ENCODE measurements at places on chromosomes 6 and 20.
A peak's percentile ranks its signal among the peaks of the same experiment; 100 is the strongest.

DNA sequence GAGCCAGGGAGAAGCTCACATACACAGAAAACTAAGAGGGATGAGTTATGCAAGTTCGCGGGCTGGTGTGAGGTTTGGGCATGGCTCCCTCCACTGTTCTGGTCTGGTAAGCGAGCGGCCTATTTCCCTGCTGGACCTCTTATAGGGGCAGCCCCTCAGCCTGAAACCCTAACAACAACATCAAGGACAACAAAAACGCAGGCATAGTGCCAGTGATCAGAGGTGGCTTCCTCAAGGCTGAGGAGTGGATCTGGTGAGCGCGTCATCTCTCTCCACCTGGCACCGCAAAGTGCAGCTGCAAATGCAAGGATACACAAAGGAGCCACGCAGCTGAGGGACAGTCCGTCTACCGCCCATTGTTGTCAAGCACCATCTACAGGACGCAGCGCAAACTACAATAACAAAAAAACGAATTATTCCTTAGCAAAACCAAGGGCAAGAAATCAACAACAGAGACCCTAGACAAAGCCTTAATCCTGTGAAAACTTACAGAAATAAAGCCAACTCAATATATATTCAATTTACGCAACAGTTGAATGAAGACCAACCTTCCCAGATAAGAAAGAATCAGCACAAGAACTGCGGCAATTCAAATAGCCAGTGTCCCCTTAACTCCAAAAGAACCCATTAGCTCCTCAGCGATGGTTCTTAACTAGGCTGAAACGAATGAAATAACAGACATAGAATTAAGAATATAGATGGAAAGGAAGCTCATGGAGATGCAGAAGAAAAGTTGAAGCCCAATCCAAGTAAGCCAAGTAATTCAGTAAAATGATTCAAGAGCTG, 9.2 kb upstream of the DEFB110 start:
- peak; percentile 89 for ATAC-seq

DNA sequence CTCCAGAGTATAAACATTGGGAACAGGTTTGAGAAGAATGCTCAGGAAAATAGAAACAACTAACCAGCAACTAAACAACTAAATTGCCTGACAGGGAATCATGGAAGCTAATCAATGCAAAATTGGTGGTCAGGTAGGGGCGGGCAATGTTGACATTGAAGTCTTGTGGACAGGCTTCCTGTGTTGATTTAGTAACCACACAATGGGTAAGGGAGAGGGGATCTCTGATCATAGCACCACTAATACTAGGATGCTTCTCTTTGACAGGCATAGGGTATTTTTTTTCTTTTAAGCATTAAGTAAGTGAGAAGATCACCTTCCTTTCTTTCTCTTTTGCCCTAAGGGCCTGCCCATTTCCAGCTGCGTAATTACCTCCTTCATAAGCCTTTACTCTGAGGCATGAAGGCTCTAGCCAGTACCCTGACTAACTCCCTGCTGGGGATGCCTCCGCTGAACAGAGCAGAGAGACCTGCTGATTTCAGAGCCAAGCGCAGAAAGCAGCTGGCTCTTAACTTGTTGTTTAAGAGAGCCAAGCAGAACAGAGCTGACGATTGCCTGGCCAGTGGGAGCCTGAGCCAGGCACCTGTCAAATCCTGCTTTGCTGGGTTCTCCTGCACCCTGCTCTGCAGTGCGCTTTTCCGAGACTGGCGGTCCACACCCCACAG, 118.7 kb downstream of the BMP2 start:
- no peak for ATAC-seq

- peak; percentile 60 for ATAC-seq
Observed at GRCh38 chr20:50029697-50030461, 47.1 kb downstream of the SNAI1 start.

GRCh38 chr6:67009818-67010217, 1302.8 kb upstream of the EYS start:
- no peak for ATAC-seq

GRCh38 chr6:128284128-128284527, 236.3 kb downstream of the PTPRK start:
- ATAC-seq, result no peak

DNA sequence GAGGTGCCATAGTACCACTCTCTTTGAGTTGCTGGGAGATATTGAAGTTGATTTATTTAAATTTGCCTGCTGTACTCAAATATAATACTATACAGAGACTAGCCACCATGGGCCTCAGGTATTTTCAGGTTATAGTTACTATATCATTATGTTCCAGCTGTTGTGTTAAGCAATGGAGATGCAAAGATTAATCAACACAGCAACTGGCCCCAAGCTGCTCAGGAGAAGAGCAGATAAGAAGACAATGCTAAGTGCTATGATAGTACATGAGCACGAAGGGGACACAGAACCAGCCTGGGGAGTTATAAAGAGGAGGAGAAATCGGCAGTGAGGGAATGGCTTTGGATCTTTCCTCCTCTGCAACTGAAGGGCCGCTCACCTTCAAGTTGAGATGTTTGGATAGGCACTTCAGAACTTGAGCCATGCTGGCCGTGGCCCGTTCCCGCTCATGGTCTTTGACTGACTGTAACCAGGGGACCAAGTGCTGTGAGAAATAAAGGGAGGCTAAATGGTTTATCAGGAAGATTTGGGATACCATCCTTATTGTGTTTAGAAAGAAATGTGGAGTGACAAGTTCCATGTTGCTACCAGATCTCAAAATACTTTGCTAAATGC, 24.3 kb upstream of the RPN2 start:
- ATAC-seq, result no peak

DNA sequence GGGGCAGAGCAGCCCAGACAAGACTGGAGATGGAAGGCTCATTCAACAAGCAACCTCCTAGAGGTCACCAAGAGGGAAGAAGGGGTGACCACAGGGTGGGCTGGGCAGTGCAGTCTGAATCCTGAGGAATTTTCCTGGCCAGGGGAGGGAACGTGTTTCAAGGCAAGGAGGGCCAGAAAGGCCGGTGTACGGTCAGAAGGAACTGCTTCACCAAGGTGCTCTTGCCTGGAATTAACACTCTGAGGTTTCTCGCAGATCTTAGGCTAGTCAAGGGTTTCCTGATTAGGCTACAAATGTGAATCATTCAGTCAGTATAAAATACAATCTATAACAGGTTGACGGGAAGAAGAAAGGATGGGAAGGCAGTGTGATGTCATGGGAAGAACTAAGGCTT, 199.3 kb downstream of the LRFN2 start:
- no peak for ATAC-seq

DNA sequence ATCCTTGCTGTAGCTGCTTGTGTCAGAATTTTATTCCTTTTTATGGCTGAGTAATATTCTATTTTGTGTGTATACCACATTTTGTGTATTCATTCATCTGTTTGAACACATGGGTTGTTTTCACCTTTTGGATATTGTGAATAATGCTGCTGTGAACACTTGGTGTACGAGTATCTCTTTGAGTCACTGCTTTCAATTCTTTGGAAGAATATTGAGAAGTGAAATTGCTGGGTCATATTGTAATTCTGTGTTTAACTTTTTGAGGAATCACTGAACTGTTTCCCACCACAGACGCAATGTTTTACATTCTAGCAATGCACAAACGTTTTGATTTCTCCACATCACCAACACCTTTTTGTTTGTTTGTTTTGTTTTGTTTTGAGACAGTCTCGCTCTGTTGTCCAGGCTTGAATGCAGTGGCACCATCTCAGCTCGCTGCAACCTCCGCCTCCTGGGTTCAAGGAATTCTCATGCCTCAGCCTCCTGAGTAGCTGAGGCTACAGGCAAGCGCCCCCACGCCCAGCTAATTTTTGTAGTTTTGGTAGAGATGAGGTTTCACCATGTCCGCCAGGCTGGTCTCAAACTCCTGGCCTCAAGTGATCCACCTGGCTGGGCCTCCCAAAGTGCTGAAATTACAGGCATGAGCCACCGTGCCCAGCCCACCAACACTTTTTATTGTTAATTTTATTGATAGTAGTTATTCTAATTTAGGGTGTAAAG, 21.7 kb downstream of the CPXM1 start:
- ATAC-seq, result no peak

DNA sequence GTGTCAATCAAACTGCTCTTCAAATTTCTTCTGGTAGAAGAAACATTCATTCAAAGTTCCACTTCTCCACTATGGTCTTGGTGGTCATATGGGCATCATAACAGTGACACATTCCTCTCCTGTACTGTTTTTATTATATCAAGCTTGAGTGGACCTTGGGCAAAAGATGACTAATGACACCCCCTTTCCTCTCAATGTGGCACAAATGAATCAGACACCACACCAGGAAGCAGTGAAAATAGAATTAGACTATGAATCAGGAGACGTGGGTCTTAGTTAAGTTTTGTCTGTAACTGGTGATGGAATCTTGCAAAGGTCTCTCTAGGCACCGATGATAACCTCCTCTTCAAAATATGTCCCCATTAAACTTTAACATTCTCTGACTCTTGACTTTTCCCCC, 9.0 kb upstream of the NRSN1 start:
- no peak for ATAC-seq

GRCh38 chr20:53940907-53941545, 129.4 kb downstream of the BCAS1 start:
- peak; percentile 55 for ATAC-seq

- no peak for ATAC-seq
Observed at GRCh38 chr6:134636186-134636799, 313.6 kb downstream of the ALDH8A1 start.

DNA sequence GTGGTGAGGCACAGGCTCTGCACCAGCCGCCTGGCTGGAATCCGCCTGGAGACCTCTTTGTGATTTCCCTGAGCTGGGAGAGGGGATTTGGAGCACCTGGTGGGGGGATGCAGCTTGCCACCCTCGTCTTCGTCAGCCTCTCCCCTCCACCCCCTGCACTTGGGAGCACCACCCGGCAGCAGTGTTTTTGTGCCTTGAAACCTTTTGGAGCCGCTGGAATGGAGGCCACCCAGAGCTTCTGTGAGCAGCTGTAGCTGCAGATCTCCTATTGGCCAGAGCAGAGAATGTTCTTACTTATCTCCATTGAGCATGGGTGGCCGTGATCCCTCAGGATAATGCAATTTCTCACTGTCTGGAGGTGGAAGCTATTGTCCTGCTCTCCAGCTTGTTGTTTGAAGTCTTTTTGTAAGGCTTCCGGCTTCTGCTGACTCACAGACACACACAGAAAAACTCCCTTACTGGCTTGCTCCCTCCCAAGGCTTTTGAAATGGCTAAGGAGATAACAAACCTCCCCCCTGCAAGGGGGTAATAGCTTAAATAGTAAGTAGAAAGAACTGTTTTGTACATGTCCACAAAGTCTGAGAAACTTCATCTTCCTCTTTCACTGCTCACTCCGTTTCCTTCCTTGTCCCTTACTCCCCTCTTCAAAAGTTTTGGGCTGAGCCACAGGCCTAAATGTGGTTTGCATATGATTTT, 271.2 kb downstream of the PRL start:
- peak; percentile 86 for ATAC-seq

DNA sequence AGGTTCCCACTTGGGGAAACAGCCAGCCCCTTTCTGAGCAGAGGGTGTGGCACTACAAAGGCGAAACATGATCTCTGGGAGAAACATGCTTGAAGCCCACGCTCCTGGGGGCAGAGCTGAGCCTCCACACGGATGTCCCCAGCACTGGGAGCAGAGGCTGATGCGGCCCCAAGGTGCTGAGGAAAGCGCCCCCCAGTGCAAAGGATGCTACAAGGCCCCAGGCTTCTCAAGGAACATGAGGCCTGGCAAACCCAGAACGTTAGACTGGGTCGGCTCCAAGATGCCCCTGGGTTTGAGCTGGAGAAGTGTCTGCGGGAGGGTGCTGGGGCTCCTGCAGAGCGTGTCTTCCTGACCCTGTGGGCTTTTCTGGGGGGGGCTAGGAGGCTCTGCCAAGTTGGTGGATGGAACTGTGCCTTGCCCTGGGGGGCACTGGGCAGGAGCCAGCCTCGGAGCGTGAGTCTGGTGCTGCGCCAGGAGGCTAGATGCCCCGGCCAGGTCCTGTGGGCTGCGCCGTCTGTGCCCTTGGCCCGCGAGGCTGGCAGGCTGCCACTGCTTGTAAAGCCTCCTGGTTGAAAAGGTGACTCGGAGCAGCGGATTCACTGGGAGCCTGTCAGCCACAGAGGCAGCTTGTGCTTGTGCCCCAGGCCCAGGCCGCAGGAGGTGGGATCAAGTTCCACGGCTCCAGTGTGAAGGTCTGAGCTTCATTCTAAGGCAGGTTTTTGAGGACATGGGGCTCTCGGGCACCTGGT, 8.1 kb downstream of the SYNJ2 start:
- peak; percentile 87 for ATAC-seq

GRCh38 chr6:134621858-134622257, 303.9 kb upstream of the SGK1 start:
- 0 out of 3 replicates have a peak, but pooled peaks have one; percentile 27 for ATAC-seq

- ATAC-seq, result no peak
Observed at GRCh38 chr20:58655328-58656107, 4.4 kb downstream of the STX16 start.

DNA sequence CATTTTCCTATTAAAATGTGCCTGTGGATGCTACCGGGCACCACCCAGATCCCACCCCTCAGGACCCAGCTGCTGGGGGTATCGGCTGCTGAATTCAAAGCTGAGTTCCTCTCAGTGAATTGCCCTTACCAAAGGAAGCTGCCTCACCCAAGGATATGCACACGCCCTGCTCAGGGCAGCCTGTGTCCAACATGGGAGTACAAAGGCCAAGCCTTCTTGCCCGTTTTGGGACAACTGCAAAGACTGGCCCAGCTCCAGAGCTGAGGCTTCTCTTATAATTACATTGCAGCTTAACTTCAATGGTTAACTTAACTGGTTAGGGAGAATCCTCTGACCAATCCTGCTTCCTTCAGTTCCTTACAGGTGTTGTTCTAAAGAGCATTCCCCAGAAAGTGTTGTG, 19.8 kb upstream of the FANCE start:
- no peak for ATAC-seq

- peak; percentile 11 for ATAC-seq
Observed at GRCh38 chr6:37819802-37820717, 533 bp downstream of the ZFAND3 start.

GRCh38 chr6:126614642-126615504, 275.0 kb downstream of the CENPW start:
- ATAC-seq, result no peak
